NCI-H187 treated with DMSO at 0.1 percent for 48 hours (cell line): ENCODE measurements at places on chromosomes 7 and 10.

- DNase-seq = no peak
Observed at GRCh38 chr10:103096130-103096529, 96.9 kb downstream of the NT5C2 start.

GRCh38 chr7:15279640-15280039 is 282.2 kb downstream of the AGMO start:
- no peak for DNase-seq

DNA sequence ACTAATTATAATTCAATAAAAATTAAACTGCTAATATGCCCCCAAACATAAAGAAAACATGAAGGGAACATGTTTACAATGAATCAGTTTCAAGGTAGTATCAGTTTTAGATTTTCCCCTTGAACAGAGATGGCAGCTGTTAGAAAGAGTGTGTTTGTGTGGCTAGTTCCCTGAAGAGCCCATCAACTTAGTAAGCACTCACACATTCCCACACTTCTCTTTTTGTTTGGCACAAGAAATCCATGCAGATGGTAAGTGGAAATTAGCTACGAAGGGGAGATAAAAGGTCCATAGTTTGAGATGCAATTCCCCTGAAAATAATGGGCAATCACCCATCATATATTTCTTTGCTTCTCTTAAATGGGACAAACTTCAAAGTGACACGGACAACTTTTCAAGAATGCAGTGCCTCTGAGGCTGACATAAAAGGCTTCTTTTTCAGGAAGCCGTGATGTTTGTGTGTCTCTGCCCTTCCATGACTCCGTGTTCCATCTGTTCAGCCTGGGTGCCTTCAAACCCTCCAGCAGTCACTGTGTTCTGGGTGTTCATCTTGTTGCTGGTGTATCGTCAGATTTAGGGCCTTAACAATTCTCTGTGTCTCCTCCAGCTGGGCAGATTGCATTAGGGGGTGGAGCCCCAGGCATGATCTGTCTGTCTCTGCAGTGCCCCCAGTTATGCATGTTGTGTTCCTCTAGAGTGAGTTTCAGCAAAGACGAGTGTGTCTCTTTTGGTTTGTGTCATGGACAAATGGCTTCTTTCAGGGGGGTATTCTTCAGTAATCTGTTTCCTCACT is 259.5 kb upstream of the NPY start:
- no peak for DNase-seq

DNA sequence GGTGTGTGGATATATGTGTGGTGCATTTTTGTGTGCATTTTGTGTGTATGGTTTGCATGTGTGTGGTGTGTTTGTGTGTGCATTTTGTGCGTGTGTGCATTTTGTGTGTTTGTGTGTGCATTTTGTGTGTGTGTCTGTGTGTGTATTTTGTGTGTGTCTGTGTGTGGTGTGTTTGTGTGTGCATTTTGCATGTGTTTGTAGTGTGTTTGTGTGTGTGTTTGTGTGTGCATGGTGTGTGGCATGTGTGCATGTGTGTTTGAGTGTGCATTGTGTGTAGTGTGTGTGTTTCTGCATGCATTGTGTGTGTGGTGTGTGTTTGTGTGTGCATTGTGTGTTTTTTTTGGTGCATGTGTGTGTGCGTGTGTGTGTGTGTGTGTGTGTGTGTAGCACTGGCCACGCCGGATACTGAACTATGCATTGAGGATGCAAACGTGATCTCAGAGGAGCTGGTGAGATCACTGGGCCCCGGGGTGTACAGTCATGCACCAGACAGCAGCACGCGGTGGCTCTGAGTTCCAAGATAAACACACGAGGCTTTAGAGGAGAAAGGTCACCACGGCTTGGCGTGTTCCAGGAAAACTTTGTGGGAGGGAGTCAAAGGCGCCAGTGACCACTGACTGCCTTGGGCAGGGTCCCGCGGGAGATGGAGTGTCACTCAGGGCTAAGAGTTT is 106.6 kb upstream of the SHH start:
- DNase-seq = no peak

DNA sequence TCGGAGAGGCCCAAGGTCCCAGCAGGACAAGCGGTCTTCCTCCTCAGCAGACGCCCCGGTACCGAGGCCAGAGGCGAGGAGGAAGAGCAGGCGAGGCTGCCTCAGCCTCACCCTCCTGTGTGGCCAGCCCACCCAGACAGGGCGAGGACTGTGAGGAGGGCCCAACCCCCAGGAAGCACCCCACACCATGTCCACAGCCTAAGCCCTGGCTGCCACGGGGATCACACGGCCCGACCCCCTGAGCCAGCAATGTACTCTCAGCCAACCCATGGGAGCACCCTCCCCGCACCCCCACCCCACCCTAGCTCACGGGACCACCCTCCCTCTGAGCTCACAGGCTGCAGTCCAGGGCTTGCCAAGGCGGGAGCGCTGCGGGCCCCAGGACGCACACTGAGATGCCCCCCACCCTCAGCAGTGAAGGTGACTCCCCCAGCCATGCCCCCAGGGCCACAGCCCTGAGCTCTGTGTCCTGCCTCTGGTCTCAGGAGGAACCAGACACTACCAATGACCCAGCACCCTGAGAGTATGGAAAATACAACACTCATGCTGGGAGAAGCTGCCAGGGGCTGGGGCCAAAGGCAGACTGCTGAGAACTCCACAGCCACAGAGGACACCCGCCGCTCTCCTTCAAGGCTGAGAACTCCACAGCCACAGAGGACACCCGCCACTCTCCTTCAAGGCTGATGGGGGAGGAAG is 93.6 kb downstream of the MAD1L1 start:
- DNase-seq = no peak

DNA sequence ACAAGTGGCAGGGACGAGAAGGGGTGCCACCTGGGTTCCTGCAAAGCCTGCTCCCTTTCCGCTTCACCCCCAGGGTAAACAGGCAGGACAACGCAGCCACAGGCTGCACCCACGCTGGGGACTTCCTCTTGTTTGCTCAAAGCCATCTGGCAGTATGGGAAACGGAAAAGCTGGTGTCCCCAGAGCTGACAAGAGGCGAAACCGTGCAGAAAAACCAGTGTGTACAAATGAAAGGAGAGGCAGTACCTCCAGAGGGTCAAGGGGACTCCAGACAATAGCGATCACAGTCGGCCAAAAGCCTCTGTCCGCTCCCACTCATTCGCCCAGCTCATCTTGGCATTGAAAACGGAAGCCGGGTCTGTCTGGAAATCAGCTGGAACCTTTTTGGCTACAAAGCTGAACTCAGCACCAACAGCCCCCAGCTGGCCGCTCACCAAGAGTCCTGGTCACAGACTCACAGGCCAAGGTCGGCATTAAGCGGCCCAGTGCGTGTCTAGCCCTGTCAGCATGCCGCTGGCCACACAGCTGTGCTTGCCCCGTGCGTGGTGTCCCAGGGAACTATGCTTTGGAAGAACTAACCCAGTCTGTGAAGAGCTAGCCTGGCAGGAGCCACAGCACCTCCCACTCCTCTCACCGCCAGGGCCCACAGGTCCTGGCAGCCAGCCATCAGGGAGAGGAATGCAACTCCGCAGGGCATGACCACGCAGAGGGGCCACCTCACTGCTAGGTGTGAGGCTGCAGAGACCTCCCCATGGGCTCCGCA is 10.4 kb downstream of the TNS3 start:
- no peak for DNase-seq

DNA sequence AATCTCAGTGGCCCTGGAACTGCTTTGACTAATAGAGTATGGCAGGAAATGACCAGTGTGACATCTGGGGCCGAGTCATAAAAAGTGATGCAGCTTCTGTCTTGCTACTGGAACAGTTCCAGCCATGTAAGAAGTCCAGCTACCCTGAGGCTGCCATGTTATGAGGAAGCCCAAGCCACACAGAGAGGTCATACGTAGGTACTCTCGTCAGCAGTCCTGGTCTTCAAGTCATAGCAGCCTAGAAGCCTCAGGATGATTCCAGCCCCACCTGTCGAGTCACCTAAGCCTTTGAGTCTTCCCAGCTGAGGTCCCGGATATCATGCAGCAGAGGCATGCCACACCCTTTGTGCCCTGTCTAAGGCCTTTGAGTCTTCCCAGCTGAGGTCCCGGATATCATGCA is 92.1 kb downstream of the PPP1R3C start:
- no peak for DNase-seq

DNA sequence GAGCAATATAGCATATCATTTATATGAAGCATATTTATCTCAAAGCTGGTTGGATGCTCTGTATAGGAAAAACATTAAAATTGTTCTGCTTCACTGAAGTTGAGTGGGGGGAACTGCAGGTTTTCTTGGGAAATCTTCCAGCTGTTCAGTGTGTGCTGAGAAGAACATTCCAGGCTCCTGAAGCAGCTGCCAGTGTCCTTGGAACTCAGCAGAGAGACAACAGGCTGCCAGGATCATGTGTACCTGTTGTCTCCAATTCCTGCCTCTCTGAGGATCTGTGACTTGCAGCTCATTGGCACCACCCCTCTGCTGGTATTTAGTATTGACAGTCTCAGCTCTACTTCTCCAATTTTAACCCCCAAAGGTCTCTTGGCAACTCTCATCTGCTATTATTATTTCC is 42.3 kb upstream of the PRKG1 start:
- DNase-seq = no peak

DNA sequence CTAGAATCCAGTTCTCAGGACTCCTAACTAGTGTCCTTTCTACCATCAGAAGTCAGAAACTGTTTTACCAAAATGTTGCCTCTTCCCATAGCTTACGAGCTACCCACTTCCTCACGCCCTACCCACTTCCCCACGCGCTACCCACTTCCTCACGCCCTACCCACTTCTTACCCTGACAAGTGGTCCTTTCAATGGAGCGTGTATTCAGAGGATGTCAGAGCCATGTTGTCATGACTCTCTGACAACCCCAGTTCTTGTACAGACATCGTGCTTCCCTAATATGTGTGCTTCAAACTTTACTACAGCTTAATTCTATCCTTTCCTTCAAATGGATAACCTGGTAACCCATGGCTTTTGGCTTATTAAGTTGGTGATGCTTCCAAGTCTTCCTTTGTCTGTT is 84.8 kb upstream of the PHF14 start:
- DNase-seq = no peak

DNA sequence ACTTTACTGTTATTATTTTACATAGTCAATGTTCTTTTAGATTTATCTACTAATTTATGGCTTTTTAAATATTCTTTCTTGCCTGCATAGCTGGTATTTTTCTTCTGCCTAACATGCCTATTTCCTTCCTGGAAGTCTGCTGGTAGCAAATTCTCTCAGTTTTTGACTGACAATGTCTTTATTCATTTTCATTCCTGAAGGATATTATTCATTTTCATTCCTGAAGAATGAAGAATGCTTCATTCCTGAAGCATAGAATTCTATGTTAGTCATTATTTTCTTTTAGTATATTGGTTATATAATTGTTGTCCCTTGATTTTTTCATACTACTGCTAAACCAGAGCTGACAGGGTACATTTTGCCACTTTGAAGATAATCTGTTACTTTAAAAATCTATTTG is 41.8 kb downstream of the TMEM168 start:
- no peak for DNase-seq

- no peak for DNase-seq
Observed at GRCh38 chr10:24825551-24825950, 101.9 kb upstream of the ARHGAP21 start.

- no peak for DNase-seq
Observed at GRCh38 chr7:147909431-147910148, 681.0 kb upstream of the C7orf33 start.

DNA sequence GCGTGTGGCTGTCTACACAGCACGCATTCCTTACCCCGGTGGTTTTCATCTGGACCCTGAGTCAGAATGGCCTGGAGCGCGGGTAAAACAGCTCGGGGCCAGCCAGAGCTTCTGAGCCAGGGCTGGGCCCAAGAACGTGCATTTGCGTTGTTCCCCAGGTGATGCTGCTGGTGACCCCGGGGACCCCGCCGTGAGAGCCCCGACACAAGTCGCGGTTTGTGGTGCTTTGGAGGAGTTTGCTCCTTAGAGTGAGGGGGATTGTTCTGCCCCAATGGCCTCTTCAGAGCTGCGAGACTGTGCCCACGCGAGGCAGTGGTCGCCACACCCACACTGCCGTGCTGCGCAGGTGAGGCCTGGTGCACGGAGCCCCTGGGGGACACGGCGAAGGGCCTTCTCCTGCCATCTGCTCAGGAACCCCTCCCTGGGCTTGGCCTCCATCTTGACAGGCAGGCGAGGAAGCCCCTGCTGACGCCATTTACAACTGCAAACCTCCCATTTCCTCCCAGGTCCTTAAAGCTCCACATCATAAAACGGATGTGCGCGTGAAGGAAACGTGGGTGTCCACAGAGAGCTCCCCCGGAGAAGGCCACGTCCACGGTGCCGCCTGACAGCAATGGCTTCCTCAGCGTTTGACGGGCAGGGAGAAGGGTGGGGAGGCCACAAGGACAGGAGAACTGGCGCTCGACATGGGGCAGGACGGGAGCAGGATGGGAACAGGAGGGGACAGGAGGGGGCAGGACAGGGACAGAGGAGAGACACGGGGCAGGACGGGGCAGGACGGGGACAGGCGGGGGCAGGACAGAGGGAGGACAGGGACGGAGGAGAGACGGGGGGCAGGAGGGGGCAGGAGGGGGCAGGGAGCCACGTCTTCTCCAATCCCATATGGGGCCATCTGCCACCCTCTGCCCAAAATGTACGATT is 477.2 kb downstream of the DNAJB6 start:
- no peak for DNase-seq

DNA sequence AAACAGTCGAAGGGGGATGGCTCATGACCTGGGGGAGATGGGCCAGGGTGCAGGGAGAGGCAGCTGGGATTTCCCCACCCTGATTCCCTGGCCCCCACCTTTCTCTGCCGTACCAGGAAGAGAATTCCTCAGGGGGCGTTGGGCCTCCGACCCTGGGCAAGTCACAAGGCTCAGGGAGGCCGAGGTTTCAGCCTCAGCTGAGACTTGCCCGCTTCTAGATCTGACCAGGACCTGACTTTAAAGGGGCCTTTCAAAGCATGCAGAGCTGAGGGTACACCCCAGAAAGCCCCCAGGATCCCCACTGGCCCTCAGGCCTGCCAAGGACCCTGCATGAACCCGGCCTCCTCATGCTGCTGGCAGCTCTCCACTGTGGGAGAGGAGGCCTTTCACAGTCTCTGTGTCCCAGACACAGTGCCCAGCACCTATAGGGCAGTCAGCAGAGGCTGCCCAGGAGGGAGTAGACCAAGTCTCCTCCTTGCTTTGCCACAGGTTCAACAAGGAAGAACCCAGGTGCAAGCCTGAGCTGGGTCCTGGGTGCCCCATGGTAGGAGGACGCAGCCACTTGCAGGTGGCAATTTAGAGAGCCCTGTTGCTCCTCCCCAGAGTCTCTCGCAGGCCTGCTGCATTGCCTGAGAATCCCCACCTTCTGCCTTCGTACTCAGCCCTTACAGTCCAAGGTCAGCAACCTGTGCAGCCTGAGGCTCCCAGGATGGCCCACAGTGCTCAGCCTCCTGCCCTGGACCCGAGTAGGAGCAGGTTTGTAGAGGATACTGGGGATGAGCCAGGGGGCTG is 89.3 kb downstream of the CHST15 start:
- no peak for DNase-seq
